ENCODE measurements at places on chromosomes 2 and 18. TPM values are rescaled to one million over a fixed set of nuclear protein-coding genes. Genes with fewer than 3 reads are reported as not detected.

Gene UPP2
- total RNA-seq = not detected

Gene ARHGEF4
- total RNA-seq = 0.63 TPM

Gene UCN
- total RNA-seq = 0.13 TPM

Gene GREB1L
- total RNA-seq = 11.3 TPM

Gene ABCB11
- total RNA-seq = not detected

Gene GALNT5
- not detected for total RNA-seq

Gene SPP2
- total RNA-seq = not detected

Gene IMPACT
- total RNA-seq = 16.9 TPM

Gene TUBB8B
- total RNA-seq = not detected

Gene SLC30A3
- 6.3 TPM for total RNA-seq

Gene NOSTRIN
- total RNA-seq = 2.5 TPM

Gene ABCG8
- total RNA-seq = not detected

Gene CRYGC
- not detected for total RNA-seq

Gene B4GALT6
- total RNA-seq = 5.3 TPM

Gene GALNT14
- total RNA-seq = 0.39 TPM

Gene VWC2L
- total RNA-seq = not detected

Gene HOXD10
- total RNA-seq = 7.8 TPM

Gene COLEC12
- 33.4 TPM for total RNA-seq

Gene SPHKAP
- total RNA-seq = not detected

Gene DNAJC27
- total RNA-seq = 1.0 TPM

Gene GPR75
- 1.3 TPM for total RNA-seq

Gene SOX11
- not detected for total RNA-seq

Gene PRSS56
- not detected for total RNA-seq

Gene ALLC
- total RNA-seq = not detected

Gene IL1RN
- not detected for total RNA-seq

Gene CHRNG
- total RNA-seq = not detected

Gene FBXO48
- total RNA-seq = 0.25 TPM

Gene MAB21L4
- not detected for total RNA-seq

Gene ADCYAP1
- total RNA-seq = not detected

Gene INO80B
- total RNA-seq = 7.1 TPM

Gene PSMA8
- total RNA-seq = not detected

Gene SPC25
- 1.4 TPM for total RNA-seq

Gene NEU2
- not detected for total RNA-seq

Gene C1QL2
- total RNA-seq = not detected

Gene VAMP5
- 89.2 TPM for total RNA-seq

Gene CBLN2
- not detected for total RNA-seq

Gene NIFK
- total RNA-seq = 26.4 TPM

Gene BCL2L11
- total RNA-seq = 9.5 TPM

Gene DQX1
- total RNA-seq = not detected

Gene CFAP221
- total RNA-seq = not detected

Gene LRATD1
- 7.2 TPM for total RNA-seq

Gene QPCT
- 3.9 TPM for total RNA-seq

Gene ATRAID
- total RNA-seq = 103 TPM

Gene MTCL1
- 5.6 TPM for total RNA-seq

Gene OTOS
- not detected for total RNA-seq

Gene CFAP65
- total RNA-seq = not detected

Measured in dermis microvascular lymphatic vessel endothelial cell (primary cell).